Right ventricle myocardium superior (tissue), 1 donor: ENCODE measurements at places on chromosomes 3 and 15.

DNA sequence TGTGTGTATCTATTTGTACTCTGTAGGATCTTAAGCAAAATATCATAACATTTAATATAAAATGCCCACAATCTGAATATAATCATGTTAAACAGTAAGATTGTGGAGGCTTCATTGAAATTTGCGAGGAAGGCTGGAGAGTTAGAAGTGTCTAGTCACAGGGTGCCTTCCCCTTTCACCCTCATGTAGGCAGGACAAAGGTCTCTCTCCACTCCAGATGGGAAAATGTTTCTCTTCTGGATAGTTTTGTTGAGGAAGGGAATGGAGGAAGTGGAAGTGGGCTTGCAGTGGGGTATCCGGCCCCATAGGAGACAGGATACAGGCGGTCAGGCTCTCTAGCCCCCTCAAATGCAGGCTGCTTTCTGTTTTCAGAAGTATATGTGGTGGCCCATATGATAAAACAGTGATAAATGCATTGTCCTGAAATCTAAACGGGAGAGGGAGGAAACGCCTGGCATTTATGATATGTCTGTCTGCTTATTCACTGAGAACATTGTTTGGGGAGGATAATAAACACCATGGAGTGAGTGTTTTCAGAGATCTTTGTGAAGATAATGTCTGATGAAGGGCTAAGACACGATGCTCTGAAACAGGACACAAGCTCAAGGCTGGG, 13.3 kb upstream of the MYZAP start:
- no peak for DNase-seq

DNA sequence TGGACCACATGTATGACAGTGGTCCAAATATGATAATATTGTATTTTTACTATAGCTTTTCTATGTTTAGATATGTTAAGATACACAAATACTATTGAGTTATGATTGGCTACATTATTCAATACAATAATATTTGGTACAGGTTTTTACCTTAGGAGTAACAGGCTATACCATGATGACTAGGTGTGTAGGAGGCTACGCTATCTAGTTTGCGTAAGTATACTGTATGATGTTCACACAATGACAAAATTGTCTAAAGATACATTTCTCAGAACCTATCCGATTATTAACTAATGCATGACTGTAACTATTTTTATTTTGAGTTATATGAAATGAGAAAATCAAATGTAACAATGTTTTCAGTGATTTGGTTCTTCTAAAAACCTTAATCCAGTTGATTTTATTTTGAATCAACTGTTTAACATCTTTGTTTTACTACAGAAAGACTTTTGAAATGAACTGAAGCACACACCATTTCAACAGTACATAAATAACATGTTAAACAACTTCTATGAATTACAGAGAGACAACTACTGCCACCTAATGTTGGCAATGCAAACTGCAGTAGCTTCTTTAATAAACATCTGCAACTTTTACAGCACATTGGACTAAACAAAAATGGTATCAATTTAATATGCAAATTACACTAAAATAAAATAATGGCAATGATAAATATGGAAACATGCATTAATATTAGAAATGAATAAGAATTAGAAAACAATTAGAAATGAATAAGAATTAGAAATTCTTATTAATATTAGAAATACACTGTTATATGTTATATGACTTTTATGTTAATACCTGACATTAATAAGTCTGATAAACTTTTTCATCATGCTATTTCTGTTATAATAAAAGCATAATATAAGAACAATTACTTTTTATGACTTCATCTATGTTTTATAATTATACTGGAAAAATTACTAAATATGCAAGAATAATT, 255.7 kb downstream of the MBNL1 start:
- DNase-seq, result no peak

DNA sequence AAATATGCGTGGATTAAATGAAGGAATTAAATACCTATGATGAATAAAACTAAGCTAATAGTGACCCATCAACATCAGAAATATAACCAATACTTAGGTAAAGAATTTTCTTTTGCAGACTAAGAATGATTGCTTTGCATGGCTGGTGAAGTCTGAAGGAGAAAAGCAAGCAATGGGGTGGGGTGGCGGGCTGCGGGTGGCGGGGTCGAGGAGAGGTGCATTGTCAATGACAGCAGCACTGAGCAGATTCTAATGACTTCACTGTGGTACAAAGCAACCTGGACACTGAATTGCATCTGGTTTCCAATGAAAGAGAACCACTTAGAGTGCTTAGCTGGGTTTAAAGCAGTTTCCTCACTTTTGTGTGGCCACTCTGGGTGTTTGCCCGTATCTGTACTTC, 171.5 kb upstream of the IL12A start:
- DNase-seq, result no peak

GRCh38 chr3:66633402-66634381, 132.9 kb upstream of the LRIG1 start:
- DNase-seq, result no peak

DNA sequence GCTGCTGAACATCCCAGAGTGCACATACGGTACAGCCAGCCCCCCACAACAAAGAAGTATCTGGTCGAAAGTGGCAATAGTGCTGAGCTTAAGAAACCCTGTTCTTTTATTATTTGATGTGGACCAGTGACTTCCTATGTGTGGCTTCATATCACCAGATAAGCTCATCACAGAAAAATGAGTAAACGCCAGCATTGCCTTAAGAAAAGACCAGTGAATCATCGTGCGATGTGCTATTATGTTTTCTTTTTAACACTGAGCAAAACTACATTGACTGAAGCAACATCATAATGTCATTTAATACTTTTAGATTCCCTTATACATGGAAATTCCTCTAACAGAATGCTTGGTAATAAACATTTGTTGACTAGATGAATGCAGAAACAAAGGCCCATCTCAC, 45.2 kb upstream of the ARRDC4 start:
- DNase-seq, result no peak

DNA sequence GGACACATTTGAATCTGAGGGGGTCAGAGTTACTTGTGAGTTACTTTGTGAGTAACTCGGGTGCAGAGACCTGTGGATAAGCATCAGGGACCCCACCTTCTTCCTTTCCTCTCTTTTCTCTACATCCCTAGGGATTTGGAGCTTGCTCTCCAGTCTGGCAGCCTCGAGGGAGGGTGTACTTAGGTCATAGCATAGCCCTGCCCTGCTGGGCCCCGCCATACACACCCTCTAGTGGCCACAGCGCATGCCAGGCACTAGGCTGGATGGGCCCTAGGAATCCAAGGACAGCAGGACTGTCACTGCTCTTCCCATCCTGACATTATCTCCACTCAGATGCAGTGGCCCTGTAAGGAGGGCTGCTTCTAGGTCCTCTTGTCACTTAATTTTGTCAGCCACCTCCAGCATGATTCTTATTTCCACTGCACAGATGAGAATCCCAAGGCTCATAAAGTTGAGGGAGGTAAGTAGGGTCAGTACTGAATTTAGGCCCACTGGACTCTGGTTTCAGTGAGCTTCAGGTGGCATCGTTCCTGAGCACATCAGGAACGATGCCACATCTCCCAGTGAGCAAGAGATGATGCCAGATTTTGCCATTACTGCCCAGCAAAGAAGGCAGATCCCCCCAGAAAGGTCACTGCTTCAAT, 3.6 kb upstream of the SMAD6 start:
- DNase-seq, result peak; percentile 83

DNA sequence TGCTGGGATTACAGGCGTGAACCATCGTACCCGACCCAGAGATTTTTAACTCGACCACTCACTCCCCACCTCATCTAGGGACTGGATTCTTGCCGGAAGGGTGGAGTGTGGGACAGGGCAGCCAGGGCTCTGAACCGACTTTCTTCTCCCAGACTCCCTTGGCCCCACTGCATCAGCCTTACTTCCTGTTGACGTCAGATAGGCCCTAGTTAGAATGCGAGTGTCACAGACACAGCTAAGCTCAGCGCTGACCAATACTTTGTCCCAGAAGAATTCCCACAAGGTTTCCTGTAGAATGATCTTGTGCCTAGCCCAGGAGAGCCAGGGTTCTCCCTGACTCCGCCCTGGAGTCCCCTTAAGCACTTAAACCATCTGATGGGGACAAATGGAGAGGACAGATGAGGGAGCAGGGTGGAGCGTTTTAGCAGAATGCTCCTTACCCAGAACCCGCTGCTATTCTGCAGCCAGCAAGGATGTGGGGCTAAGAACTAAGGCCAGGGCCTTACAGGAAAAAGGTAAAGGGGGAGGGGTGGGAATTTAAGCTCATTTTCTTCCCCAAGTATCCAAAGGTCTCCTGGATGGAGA, 5.8 kb upstream of the TUSC2 start:
- no peak for DNase-seq

GRCh38 chr3:114060906-114061655, 4.5 kb downstream of the QTRT2 start:
- DNase-seq, result no peak

DNA sequence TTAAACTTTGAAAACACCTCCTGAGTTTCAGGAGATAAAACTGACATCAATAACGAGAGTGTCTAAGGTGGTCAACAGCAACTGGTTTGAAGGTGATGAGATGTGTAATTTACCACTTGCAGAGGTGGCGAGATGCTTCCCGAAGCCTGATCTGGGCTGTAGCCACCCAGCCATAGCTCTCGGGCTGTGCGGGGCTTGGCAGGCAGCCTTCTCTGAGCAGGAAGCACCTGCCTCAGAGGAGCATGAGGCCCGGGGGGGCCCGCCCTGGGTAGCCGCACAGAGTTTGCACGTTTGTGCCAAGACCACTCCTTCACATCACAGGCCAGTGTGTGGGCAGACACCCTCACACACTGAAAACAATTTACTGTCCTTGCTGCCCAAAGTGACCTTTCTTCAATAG, 220.3 kb downstream of the CACNA2D3 start:
- no peak for DNase-seq

DNA sequence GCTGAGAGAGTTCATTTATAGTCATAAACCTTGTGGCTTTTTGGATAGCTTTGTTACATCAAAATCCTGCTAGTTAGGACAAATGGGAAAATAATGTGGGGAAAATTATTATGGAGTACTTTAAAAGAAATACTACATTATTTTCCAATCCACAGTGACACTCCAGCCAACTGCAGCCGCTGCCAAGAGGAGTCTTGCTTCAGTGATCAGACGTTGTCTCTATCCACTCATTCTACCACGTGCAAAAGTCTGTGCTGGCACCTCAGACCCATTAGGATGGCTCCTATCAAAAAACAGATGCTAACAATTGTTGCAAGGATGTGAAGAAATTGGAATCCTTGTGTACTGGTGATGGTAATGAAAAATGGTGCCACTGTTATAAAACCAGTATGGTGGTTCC, 128.6 kb upstream of the IQSEC1 start:
- DNase-seq, result no peak

DNA sequence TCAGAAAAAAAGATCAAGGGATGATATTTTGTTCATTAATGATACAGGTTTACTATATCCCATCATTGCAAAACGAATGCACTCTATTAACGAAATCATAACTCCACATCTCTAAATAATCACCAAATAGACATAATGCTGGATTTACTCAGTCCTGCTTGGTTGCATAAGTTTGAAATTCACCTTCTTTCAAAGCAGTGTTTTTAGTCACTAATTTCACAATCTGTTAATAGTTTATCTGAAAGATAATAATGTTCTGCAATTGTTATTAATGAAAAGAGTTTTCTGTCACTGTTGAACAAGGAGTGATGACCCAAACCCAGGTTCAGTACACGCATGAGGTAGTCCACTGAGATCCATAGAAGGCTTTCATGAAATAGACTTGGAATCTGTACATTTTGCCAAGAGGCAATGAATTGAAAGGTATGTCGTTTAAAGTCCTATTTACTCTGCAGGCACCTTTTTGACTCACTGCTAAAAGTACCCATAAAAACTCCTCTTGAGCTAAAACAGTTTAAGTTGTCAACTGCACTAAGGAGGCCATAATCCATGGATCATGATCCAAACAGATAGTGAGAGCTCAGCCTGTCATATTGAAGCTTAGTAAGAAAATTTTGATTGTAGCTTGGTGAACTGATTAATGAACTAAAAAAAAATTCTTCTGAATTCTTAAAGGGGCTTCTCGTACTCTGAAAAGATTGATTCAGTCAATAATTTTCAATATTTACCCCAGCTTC, 75.6 kb upstream of the MBNL1 start:
- DNase-seq, result no peak

- DNase-seq, result no peak
These were observed 43.1 kb downstream of the TNIK start for GRCh38 chr3:171417137-171417536.

DNA sequence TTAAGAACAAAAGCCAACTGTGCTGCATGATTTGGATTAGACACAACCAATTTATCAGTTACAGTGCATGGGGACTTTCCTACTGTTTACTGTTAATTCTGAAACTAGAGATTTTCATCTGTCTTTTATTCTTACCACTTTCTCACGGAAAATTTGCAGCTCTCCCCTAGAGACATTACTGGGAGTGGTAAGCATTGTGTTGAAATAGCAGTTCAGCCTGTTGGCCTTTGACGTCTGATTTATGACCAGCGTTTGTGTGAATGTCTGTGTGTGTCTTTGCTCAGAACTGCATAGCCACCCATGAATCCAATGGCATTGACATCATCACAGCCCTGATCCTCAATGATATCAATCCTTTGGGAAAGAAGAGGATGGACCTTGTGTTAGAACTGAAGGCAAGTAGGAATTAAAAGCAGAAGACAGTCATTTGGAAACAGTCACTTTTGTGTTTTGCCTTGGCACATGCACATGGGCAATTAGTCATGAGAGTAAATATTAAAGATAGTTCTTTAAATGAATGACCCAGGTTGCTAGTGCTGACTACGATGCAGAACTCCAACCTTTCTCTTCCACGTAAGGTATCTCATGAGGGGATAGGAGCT, 202.2 kb upstream of the BHLHE40 start:
- DNase-seq, result no peak

DNA sequence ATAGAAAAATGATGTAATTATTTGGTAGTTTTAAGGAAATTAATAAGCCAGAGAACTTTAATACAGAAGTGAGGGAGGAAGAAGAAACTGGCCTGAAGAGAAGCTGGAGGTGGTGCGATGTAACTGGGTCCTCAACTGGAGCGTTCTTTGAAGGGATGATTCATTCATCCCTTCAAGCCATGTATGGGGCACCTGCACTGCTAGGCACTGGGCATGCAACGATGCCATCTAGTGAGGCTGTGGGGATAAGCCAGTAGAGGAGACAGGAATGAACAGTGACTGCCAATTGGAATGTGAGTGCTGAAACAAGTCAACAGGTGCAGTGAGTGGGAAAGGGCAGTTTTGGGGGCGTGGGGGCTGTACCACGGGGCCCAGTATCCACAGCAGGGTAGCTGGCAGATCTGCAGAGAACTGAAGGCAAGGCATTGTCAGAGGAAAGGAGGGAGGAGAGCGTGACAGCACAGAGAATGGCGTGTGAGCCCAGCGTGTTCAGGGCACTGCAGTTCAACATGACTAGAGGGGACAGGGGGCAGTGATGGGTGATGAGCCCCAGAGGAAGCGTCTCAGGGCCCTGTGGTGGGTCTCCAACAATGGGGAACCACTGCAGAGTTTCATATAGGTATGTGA, 3.8 kb upstream of the KIF23 start:
- DNase-seq, result no peak

DNA sequence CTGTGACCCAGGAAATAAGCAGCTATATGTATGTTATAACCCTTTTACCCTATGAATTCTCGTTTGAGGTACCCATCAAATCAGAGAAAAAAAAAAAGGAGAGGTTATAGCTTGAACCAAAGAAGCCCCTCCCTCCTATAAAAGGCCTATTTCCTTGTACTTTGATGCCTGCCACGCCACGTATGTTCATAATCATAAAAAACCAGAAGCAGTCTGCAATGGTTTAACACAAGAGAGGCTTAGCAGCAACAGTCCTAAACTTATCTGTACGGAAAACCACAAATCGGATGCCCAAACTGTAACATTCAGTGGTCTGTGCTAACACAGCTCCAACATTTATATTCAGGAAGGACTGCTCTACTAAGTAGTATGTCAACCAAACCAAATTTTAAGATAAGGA, 21.2 kb downstream of the CCR8 start:
- DNase-seq, result no peak
